ENCODE measurements at places on chromosomes 2 and 18.

GRCh38 chr2:59622599-59623308 lies 930.7 kb downstream of the BCL11A start:
- H3K27me3 ChIP-seq, result no peaks in the 10 kb centered on the region
- no peaks in the 10 kb centered on the region for H3K36me3 ChIP-seq
- DNase-seq, result peak; percentile 18
- peak overlapping the region; percentile 26 for H3K27ac ChIP-seq
- H3K4me1 ChIP-seq, result peaks cover 33% of the 10 kb centered on the region
- H3K4me3 ChIP-seq, result no peak overlapping the region

GRCh38 chr2:161373942-161374341 lies 42.2 kb upstream of the TBR1 start:
- H3K4me3 ChIP-seq, result no peak overlapping the region
- H3K27ac ChIP-seq, result no peak overlapping the region
- no peaks in the 10 kb centered on the region for H3K4me1 ChIP-seq
- no peaks in the 10 kb centered on the region for H3K27me3 ChIP-seq
- H3K36me3 ChIP-seq, result peaks cover 19% of the 10 kb centered on the region
- DNase-seq, result no peak

DNA sequence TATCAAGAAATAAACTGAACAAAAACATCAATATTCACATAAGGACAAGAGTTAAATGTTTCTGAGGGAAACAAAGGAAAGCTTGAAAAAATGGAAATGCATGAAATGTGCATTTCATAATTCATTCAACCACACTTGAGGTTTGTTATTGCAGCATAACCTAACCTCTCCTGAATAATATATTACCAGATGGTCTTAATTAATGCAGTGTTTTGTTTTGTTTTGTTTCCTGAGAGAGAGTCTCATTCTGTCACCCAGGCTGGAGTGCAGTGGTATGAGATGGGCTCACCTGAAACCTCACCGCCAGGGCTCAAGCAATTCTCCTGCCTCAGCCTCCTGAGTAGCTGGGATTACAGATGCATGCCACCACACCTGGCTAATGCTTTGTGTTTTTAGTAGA lies 139.9 kb upstream of the PIEZO2 start:
- no peak for DNase-seq
- H3K4me1 ChIP-seq, result no peaks in the 10 kb centered on the region
- H3K27ac ChIP-seq, result no peak overlapping the region
- H3K27me3 ChIP-seq, result peaks cover 6% of the 10 kb centered on the region

GRCh38 chr2:42788882-42789281 lies 3.5 kb downstream of the HAAO start:
- H3K27me3 ChIP-seq, result no peaks in the 10 kb centered on the region
- peaks cover 7% of the 10 kb centered on the region for H3K36me3 ChIP-seq
- H3K27ac ChIP-seq, result no peak overlapping the region
- no peak overlapping the region for H3K4me3 ChIP-seq
- peaks cover 25% of the 10 kb centered on the region for H3K4me1 ChIP-seq

GRCh38 chr2:181948227-181948626 lies 37.4 kb upstream of the PPP1R1C start:
- H3K4me1 ChIP-seq, result no peaks in the 10 kb centered on the region
- DNase-seq, result no peak
- H3K4me3 ChIP-seq, result no peak overlapping the region
- no peaks in the 10 kb centered on the region for H3K36me3 ChIP-seq
- no peak overlapping the region for H3K27ac ChIP-seq

GRCh38 chr2:156907806-156908205 lies 349.7 kb upstream of the GALNT5 start:
- peaks cover 6% of the 10 kb centered on the region for H3K27me3 ChIP-seq
- no peaks in the 10 kb centered on the region for H3K4me1 ChIP-seq
- H3K4me3 ChIP-seq, result no peak overlapping the region
- no peaks in the 10 kb centered on the region for H3K36me3 ChIP-seq
- DNase-seq, result no peak

DNA sequence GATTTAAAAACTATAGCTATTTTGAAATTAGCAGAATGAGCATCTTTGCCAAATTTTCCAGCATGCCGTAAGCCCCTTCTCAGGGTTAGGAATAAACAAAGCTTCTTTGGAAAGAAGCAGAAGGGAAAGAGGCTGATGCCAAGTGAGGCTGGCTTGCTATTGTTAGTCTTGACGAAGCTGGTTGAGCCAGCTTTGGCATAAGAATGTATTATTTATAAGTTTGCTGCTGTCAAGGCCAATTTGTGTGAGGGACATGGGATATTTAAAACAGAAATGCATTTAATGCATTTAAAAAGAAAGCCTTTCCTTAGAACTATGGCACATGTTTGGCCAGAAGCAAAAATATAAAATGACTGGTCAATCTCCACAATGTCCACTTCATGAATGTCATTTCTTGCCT lies 52.5 kb upstream of the TTN start:
- H3K4me3 ChIP-seq, result no peak overlapping the region
- DNase-seq, result no peak
- peaks cover 2% of the 10 kb centered on the region for H3K36me3 ChIP-seq
- no peaks in the 10 kb centered on the region for H3K27me3 ChIP-seq
- no peaks in the 10 kb centered on the region for H3K4me1 ChIP-seq
- no peak overlapping the region for H3K27ac ChIP-seq

GRCh38 chr2:40544072-40544471 lies 92.2 kb upstream of the SLC8A1 start:
- DNase-seq, result no peak
- no peak overlapping the region for H3K4me3 ChIP-seq
- H3K27me3 ChIP-seq, result no peaks in the 10 kb centered on the region
- no peak overlapping the region for H3K27ac ChIP-seq
- no peaks in the 10 kb centered on the region for H3K36me3 ChIP-seq

GRCh38 chr18:13623348-13623747 lies 103.0 kb downstream of the FAM210A start:
- no peaks in the 10 kb centered on the region for H3K36me3 ChIP-seq
- peaks cover 7% of the 10 kb centered on the region for H3K4me1 ChIP-seq
- no peak for DNase-seq
- H3K27ac ChIP-seq, result peak overlapping the region; percentile 53

GRCh38 chr2:59236723-59237122 lies 995.6 kb upstream of the FANCL start:
- no peak for DNase-seq
- no peaks in the 10 kb centered on the region for H3K27me3 ChIP-seq
- H3K4me1 ChIP-seq, result peaks cover 14% of the 10 kb centered on the region
- no peak overlapping the region for H3K27ac ChIP-seq

DNA sequence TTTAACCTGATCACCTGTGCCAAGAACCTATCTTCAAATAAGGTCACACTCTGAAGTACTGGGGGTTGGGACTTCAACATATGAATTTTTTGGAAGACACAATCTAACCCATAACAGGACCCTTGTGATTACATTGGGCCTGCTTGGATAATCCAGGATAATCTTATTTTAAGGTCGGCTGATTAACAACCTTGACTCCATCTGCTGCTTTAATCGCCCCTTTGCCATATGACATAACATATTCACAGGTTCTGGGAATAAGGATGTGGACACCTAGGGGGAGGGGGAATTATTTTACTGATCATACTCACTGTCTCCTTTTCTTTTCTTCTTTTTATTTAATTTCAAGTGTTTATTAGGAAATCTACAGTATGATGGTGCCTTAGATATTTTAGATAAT lies 34.8 kb downstream of the CDH20 start:
- no peak for DNase-seq
- H3K27ac ChIP-seq, result no peak overlapping the region
- H3K4me3 ChIP-seq, result no peak overlapping the region
- H3K4me1 ChIP-seq, result no peaks in the 10 kb centered on the region

- no peak for DNase-seq
- H3K4me3 ChIP-seq, result no peak overlapping the region
- H3K36me3 ChIP-seq, result no peaks in the 10 kb centered on the region
- H3K27ac ChIP-seq, result no peak overlapping the region
- no peaks in the 10 kb centered on the region for H3K4me1 ChIP-seq
Measured at GRCh38 chr2:29039718-29040480, 34.4 kb downstream of the PCARE start.

GRCh38 chr2:15119722-15120175 lies 441.4 kb downstream of the NBAS start:
- DNase-seq, result no peak
- H3K27ac ChIP-seq, result no peak overlapping the region
- H3K4me1 ChIP-seq, result no peaks in the 10 kb centered on the region
- H3K27me3 ChIP-seq, result no peaks in the 10 kb centered on the region
- H3K4me3 ChIP-seq, result no peak overlapping the region
- no peaks in the 10 kb centered on the region for H3K36me3 ChIP-seq
